ENCODE measurements at places on chromosomes 5 and 9.

- no peak for DNase-seq
These were observed 28.5 kb downstream of the KCNV2 start for GRCh38 chr9:2745560-2746380.

DNA sequence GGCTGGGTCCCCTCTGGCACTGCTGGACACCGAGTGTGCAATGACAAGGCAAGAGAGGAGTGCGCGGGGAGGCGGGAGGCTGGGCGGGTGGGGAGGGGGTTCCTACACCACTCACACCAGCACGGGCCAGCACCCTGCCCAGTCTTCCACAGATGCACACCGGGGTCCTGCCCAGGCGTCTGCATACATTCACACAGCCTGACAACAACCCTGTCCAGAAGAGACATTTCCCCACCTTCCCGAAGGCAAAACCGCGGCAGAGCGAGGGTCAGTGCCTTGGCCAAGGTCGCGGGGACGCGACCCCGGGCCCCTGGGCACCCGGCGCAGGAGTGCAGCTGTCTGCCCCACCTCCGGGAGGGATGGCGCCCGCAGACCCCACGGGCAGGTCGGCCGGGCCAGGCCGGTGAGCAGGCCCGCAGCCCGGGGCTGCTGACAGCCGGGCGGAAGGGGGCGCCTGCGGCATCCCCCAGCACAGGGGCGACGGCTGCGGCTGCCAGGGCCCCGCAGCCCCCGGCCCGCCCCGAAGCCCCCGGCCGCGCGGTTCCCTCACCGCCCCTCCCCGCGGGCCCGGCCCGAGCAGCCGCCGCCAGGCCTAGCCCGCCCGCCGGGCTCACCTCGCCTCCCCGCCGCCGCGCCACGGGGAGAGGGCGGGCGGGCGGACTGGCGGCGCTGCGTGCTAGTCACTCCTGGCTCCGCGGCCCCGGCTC lies 496 bp downstream of the MAPK9 start:
- peak; percentile 25 for DNase-seq

DNA sequence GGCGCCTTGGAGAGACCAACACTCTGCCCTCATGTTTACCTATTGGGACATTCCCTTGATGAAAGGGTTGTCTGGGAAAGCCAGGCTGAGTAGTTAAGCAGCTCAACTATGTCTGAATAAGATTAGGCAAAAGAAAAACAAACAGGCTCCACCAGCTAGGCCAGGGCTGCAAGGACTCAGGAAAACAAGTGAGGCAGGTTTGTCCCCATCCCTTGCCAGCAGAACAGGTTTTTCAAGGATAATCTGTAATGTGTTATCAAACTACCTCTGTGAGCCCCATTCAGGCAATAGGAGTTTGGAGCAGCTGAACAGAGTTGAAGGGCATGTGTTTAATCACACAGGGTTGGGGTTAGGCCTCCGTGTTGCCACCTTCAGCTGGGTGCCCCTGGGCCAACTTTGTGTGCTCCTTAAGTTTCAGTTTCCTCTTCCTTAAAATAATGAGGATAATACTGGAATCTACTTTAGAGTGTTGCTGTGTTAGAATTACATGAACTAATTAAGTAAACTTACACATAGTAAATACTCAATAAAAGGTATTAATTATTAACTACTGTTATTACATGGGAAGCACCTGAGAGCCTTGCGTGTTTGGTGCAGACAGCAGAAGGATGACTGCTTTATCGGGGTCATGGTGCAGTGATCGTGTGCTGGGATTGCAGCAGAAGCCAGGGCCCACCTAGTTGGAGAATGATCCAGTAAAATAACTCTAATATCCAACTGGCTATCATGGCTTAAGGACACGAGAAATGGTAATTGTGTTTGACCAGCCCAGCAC lies 72.1 kb upstream of the ATP10B start:
- no peak for DNase-seq

GRCh38 chr5:133052317-133053175 lies 733 bp downstream of the HSPA4 start:
- peak; percentile 52 for DNase-seq

GRCh38 chr9:38643815-38644173 lies 23.4 kb upstream of the ANKRD18A start:
- no peak for DNase-seq

DNA sequence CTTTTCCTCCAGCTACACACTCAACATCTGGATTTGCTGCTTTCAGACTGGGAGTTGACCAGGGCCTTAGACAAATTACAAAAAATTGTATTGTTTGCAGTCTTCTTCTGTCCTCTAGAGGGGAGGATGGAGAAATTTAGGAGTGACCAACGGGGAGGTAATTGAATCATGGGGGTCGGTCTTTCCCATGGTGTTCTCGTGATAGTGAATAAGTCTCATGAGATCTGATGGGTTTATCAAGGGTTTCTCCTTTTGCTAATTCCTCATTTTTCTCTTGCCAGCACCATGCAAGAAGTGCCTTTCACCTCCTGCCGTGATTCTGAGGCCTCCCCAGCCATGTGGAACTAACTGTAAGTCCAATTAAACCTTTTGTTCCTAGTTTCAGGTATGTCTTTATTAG lies 4.2 kb downstream of the IFNA8 start:
- DNase-seq, result no peak

GRCh38 chr5:77718934-77719610 lies 57.1 kb downstream of the TBCA start:
- DNase-seq, result no peak

- DNase-seq, result peak; percentile 17
These were observed 117.0 kb downstream of the TRPM6 start for GRCh38 chr9:74770508-74771261.

DNA sequence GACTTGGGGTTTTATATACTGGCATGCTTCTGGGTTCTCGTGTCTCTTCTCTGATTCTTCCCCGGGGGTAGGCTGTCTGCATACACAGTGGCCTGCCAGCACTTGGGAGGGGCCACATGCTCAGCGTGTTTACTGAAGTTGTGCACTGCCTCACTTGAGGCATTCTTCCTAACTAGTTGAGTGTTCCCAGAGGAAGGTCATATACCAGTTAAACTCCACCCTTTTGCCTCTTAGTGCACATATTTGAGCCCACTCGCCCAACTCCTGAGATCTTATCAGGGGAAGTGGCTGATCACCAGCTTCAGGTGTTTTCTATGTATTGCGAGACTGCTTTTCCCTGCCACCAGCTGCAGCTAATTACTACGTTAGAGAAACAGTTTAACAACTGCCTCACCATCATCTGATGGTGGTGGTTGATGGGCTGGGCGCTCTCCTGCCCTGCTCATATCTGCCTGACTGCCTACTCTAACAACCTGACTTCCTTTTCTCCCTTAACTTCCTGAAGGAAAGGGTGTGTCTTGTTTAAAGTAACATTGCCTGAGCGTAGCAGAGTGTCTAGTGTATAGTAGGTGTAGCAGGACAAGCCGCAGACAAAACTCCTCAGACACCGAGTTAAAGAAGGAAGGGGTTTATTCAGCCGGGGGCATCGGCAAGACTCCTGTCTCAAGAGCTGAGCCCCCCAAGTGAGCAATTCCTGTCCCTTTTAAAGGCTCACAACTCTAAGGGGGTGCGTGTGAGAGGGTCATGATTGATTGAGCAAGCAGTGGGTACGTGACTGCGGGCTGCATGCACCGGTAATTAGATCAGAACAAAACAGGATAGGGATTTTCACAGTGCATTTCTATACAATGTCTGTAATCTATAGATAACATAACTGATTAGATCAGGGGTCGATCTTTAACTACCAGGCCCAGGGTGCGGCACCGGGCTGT lies 60.1 kb upstream of the CLINT1 start:
- DNase-seq, result no peak

DNA sequence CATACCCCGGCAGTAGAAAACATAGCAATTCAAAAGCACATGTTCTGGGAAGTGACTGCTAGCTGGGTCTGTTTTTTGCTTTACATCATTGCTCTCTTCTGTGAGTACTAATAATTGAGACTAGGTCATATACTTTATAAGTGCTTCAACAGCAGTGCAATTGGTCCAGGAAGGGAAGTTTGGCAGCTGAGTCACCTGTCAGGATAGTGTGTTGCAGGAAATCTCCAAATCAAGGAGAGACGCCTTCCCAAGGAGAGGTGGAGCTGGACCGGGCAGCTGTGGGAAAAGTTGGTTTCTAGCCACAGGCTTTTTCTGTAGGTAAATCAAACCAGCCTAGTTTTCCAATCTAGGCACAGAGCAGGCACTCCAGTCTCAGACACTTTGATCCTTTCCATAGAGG lies 330.1 kb downstream of the ENC1 start:
- no peak for DNase-seq

GRCh38 chr9:91714020-91714806 lies 235.8 kb downstream of the ROR2 start:
- no peak for DNase-seq

- no peak for DNase-seq
These were observed 293.8 kb downstream of the CWC27 start for GRCh38 chr5:65062469-65063083.

- DNase-seq, result no peak
These were observed 62.1 kb downstream of the CETN3 start for GRCh38 chr5:90347462-90347861.

DNA sequence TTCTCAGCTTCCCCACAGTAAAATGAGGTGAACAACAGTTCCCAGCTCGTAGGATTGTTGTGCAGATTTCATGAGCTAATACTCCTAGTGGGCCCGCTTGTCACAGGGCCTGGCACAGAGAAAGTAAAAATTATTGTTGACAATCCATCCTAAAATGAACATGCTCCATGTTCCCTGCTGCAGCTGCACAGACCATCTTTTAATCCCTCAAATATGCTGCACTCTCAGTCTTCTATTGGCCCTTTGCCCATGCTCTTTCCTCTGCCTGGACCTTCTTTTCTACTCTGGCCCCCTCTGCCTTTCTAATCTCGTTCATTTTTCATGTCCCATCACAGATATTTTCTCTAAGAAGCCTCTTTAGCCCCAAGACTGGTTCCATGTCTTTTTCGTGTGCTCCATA lies 117.7 kb upstream of the NR3C1 start:
- no peak for DNase-seq

GRCh38 chr5:11904265-11904906 lies at the start of gene CTNND2:
TSS of gene CTNND2 (minus strand) at chr5:11904446. CDS start at chr5:11903853, 593 bp downstream.
- DNase-seq, result no peak

DNA sequence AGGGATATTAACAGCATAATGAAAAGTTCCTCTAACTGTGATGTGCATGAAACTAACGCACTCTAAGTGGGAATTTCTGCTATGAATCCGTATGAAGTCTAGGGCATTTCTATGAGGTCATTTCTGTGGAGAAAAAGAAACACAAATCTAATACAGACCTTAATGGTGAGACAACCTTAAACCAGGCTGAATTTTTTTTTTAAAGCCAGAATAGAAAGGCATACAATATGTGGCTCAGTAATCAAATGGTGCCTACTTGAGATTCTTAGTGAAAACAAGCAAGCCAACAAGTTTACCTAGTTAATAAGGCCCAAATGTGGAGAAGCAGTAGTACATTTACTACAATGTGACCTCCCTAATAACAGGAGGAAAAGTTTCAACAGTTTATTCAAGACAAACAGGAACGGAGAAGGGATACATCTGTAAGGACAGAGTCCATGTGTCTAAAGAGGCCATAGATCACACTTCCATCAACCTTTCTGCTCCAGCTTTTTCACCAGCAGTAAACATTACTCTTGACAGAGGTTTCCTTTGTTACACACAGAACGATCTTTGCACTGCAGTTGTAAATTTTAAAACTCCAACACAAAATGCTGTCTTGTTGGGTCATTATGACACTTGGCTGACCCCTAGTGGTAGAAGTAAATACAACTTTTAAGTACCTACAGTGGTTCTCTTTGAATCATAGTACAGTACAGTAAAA lies 26.2 kb downstream of the CARNMT1 start:
- no peak for DNase-seq

GRCh38 chr9:107810461-107810961 lies 320.9 kb upstream of the KLF4 start:
- no peak for DNase-seq

DNA sequence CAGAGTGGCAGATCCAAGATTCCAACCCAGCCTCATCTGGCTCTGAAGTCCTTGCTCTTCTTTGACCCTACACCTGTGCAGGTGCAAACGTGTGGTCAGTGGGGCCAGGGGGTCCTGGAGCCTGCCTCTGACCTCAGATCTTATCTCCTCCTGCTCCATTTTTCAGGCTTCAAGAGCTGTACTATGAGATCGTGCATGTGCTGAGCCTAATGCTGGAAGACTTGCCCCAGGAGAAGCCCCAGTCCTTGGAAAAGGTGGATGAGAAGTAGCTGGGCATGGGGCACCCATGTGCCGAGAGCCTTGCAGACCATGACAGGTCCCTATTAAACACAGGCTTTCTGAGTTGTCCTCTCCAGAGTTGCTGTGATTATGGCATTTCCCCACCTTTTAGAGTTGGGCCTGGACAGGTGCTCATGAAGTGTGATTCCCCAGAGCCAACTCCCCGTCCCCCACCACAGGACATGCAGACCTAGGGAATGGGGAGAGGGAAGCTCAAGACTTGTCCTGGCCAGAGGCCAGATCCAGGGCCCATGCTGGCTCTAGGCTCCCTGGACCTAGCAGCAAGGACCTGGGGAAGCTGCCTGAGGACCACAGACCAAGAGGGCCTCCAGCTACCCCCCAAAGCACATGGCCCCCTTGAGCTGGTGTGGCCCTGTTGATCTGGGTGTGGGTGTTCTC lies 22.5 kb downstream of the PITX1 start:
- no peak for DNase-seq

DNA sequence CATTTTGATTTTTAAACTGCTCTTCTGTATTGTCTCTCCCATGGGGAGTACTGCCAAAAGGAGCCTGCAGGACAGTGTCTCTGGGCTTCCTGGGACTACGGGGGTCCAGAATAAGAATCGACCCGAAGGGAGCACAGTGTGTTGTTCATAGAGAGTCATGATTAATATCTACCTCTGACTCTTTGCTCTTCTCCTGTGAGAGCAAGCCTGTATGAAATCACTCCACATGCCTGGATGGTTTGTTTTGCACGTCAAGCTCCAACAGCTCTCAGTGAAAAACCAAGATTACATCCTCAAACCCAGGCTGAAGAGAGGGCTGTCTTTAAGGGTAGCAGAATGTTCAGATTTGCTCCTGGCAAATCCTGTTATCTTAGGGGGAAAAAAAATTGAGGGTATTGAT lies 1860.0 kb upstream of the WWC1 start:
- DNase-seq, result no peak

GRCh38 chr9:130629443-130630070 lies 34.8 kb upstream of the PRDM12 start:
- no peak for DNase-seq

GRCh38 chr5:150286820-150287219 lies 2.8 kb downstream of the CAMK2A start:
- DNase-seq, result no peak

DNA sequence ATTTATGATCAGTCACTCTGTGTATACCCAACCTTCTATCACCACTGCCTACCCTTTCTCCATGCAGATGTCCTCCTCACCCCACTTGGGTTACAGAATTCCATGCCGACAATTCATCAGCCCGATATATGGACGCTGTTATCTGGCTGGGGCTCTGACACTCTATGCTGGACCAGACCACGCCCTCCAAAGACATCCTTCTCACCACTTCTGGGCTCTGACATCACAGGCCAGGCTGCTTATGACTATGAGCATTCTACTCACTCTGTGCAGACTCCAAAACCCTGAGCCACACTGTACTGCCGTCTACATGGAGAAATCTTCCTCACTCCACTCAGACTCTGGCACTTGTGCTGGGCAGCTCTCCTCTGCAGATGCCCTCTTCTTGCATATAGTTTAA lies 7.6 kb upstream of the AK3 start:
- no peak for DNase-seq

Data from stimulated activated CD4-positive, alpha-beta T cell treated with anti-CD3 and anti-CD28 coated beads, TNF-alpha, amount 100 ng/mL, for 48 hours (primary cell).